ENCODE measurements at places on chromosomes 3 and 15. TPM values are rescaled to one million over a fixed set of nuclear protein-coding genes. Genes with fewer than 3 reads are reported as not detected.

DNA sequence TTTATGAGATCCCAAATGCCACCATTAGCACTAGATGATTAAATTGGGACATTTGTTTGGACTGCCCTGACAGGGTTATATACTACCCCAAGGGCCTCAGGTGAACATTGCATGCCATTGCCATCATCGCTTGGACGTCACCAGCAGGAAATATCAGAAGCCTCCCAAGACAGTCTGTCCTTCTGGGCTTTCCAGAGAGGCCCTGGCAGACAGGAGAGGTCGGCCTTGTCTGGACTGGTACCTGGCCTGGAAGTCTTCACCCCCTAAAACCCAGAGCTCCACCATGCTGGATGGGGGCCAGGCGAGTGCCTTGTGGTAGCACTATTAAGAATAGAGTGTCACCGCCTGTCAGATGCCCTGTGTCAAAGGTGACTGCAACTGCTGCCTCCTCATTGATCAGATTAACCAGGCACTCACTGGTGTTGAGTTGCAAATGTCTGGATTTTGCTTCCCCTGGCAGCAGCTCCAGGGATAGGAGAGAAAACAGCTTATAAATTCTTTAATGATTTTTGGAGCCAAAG, 324.1 kb upstream of the RASGRP1 start:
- no peaks in the 10 kb centered on the region for H3K36me3 ChIP-seq
- no peaks in the 10 kb centered on the region for H3K4me1 ChIP-seq
- H3K4me3 ChIP-seq = no peak overlapping the region
- H3K27me3 ChIP-seq = no peaks in the 10 kb centered on the region

The SCN11A gene
- 0.16 TPM for total RNA-seq

DNA sequence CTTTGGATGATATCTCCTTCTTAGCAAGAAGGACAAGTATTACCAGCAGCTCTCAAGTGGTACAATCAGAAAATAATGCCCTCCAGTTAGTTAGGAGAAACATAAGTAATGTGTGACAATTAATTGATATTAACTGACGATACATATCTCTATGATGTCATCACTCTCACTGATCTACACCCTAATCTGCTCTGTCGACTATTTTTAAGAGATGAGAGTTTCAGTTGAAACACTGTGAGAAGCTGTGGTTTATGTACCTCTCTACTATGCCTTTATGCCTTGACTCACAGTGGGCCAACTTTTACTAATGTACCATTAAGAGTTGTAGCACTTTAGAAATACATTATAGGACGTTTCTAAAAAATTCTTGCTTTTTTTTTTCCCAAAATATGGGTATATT, 8.6 kb downstream of the CEP152 start:
- H3K4me1 ChIP-seq = no peaks in the 10 kb centered on the region
- H3K27ac ChIP-seq = no peak overlapping the region
- no peak overlapping the region for H3K4me3 ChIP-seq
- H3K27me3 ChIP-seq = no peaks in the 10 kb centered on the region
- DNase-seq = no peak

DNA sequence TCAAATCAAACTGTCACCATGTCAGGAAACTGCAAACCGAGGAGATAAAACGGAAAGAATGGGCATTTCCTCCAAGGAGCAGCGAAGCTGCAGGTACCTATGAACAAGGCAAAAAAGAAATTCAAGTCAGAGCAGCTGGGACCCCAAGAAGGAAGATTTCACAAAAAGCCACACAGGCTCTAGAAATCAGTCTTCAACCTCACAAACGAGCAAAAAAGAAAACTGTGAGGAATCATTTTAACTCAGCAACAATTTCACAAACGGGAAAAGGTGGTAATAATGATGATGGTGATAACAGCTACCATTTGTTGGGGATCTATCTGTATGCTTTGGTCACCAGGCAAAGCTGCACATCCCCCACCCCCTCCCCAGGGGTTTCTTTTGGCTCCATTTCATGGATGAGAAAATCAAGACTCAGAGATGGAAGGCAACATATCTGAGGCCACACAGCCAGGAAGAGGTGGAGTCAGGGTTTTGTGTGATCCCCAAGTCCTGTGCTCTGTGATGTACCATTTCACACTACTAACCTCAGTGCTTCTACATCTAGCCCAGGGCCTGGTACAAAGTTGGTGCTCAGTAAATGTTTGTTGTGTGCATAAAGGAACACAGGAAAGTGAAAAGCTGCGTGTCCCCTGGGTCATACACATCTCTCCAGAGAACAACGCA, 109.9 kb downstream of the IQSEC1 start:
- no peak for DNase-seq
- no peak overlapping the region for H3K4me3 ChIP-seq
- no peak overlapping the region for H3K27ac ChIP-seq
- H3K36me3 ChIP-seq = no peaks in the 10 kb centered on the region
- H3K4me1 ChIP-seq = peaks cover 15% of the 10 kb centered on the region
- no peaks in the 10 kb centered on the region for H3K27me3 ChIP-seq

The C3orf85 gene
- total RNA-seq = not detected

DNA sequence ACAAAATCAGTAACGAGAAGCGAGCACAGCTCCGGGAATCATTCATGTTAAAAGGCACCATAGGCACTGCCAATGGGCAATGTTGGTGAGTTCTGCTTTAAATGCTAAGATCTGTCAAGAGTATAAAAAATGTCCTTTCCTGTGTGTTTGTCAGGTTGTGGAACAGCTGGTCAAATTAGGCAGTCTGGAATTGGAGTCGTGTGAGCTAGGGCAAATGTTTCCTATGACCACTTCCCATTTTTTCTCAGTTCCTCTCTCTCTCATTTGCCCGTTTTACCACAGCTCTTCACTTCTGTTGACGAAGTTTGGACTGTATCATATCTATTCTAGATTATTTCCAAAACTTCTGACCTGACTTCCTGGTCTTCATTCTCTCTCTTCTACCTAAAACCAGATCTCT, 60.8 kb upstream of the GOLIM4 start:
- no peak overlapping the region for H3K4me3 ChIP-seq
- H3K27me3 ChIP-seq = no peaks in the 10 kb centered on the region
- H3K27ac ChIP-seq = no peak overlapping the region
- no peaks in the 10 kb centered on the region for H3K4me1 ChIP-seq
- H3K36me3 ChIP-seq = no peaks in the 10 kb centered on the region
- DNase-seq = no peak

The CELF6 gene
- 1.0 TPM for total RNA-seq
